Hepatocyte (in vitro differentiated cells): ENCODE measurements at places on chromosomes 16 and 17. TPM values are rescaled to one million over a fixed set of nuclear protein-coding genes. Genes with fewer than 3 reads are reported as not detected.

DNA sequence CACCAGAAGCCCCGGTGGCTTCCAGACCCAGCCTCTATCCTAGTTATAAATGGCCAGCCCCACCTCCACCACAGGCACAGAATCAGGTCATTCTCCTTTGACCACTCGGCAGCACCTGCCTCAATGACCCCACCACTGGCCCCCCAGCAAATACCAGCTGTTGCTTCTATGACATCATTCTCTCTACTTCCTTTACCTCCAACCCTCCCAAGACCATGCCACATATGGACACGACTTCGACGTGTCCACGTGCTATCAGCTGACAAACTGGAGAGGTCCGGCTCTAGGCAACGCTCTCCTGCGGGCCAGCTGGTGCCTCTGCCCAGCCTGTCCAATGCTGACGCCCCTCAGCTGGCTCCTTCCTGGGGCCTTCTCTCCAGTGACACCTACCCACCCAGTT lies 5.9 kb downstream of the ALYREF start:
- DNase-seq = no peak

DNA sequence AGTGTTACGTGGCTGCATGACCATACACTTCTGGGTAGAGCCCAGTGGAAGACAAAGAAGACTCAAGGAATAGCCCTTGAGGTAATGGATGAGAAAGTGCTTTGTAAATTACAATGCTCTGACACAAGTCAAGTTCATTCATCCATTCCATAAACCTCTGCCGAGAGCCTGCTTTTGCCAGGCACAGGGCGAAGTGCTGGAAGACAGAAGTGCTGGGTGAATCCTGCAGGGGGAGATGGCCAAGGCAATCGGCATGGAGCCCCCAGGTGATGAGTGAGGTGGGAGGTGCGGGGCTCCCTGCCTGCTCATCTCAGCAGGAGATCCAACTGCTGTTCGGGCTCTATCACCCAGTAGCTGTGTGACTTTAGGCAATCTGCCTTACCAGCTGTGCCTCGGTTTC lies 2.8 kb upstream of the SOCS3 start:
- DNase-seq = no peak

GRCh38 chr16:35639233-35640205 lies 2180.1 kb downstream of the TP53TG3F start:
- DNase-seq = no peak

The LITAFD gene
- not detected in 2 replicates for polyA plus RNA-seq

The G6PC1 gene
- polyA plus RNA-seq = 8.2 and 24.2 TPM in 2 replicates
